ENCODE measurements at places on chromosomes 6 and 20.

DNA sequence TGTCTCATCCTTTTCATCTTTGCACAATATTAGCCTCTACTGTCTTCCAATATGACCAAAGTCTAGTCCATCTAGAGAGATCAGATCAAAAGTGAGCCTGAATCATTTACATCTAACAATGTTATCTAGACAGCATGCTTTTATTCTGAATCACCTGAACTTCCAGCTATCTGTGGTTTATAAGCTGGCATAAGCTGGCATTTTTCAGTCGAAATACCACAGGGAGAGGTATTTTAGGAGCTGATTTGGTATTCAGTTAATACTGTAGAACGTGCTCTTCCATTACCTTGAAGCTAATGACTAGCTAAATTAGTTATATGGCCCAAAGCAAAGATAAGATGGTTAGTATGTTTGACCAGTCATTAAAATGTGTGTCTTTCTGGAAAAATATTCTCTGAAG, 188.3 kb upstream of the AGPAT4 start:
- DNase-seq, result no peak

DNA sequence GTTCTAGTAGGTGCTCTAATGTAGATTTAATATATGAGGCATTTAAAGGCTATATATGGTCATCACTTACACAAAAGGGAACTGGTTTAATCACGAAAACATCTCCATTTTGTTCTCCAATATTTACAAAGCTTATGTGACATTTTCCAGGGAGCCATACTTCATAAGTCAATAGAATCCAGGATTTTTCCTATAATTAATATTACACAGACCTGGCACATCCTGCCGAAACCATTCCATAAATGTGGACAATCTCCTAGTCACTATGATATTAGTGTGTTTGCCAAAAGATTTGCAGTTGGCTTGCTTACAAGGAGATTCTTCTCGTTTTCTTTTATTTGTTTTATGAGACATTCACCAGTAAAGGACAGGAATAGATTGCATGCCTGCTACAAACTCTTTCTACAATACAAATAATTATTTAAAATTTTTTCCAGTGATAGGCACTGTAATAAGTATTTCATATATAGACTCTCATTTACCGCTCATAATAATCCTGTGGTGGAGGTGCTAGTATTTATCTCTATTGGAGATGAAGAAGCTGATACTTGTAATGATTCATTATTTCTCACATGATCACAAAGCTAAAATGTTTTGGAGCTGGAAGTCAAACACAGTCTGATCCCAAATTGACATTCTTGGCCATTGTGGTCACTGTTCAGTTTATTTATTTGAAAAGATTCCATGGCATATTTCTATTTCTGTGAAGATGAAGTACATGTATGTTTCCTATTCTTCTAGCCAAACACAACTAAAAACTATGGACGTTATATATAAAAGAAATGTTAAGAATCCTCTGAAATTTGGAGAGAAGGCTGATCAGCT, 597.0 kb downstream of the HTR1B start:
- no peak for DNase-seq

- DNase-seq, result no peak
These were observed 138.0 kb downstream of the HFE start for GRCh38 chr6:26224940-26225847.

- DNase-seq, result no peak
These were observed 85.6 kb upstream of the KHDRBS2 start for GRCh38 chr6:62371453-62372210.

- DNase-seq, result no peak
These were observed 19.2 kb upstream of the HAO1 start for GRCh38 chr20:7959484-7959883.

GRCh38 chr6:107107791-107108190, 7.5 kb downstream of the BEND3 start:
- no peak for DNase-seq

- DNase-seq, result no peak
These were observed 27.9 kb upstream of the CD93 start for GRCh38 chr20:23114018-23114417.

DNA sequence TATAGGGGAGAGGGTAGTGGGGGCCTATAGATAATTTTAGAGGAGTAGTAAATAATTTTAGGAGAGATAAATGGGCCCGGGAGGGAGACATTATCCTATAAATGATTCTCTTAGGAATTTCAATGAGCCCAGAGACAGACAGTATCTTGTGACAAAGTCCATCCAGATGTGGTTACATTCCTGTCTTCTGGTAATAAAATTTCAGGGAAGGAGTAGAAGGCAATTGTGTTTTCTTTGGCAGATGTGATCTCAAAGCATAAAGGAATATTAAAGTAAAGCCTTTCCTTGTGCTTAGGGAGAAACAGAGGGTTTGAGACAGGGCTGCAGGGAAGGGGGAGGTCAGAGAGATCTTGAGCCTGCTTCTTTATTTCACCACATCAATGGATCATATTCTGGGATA, 979.8 kb upstream of the GJE1 start:
- DNase-seq, result no peak

GRCh38 chr6:145845557-145845956, 31.0 kb upstream of the FBXO30 start:
- DNase-seq, result no peak

DNA sequence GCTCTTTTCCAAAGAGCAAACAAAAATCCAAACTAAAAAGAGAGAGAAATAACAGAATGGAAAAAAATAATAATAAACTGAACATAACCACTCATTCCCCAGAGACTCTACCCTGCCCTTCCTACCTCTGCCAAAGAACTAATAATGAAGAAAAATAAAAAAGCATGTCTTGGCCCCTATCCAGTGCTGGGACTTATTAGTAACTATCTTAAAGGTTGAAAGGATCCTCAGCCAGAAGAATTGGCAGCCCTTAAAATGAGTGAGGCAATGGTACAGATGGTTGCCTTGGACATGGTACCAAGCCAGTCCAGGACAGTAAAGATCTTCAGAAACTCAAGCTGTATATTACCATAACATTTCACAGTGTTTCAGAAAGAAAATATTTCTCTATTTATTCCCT, 279.3 kb downstream of the HACE1 start:
- DNase-seq, result no peak

- DNase-seq, result no peak
These were observed 12.3 kb upstream of the DSP start for GRCh38 chr6:7529141-7529540.

- DNase-seq, result no peak
These were observed 279.0 kb downstream of the MAFB start for GRCh38 chr20:40410028-40410427.

DNA sequence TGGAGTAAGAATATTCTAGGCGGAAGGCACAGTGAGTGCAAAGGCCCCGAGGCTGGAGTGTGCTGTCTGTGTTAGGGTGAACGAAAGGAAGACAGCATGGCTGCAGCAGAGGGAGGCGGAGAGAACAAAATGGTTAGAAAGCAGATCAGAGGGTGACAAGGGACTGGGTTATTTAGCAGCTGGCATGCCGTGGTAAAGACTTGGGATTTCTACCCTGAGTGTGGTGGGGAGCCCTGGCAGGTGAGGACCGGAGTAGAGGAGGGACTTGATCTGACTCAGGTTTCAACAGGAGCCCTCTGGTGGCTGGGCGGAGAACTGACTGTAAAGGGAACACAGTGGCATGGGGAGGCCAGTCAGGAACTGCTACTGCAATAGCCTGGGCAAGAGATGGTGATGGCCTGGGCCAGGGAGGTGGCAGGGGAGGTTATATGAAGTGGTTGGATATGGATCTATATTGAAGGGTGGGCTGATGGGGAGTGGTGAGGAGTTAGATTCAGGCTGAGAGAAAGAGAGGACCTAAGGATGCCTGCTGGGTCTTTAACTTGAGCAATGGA, 38.0 kb downstream of the PIM1 start:
- DNase-seq, result peak; percentile 78

- no peak for DNase-seq
These were observed 99.7 kb upstream of the PLCB4 start for GRCh38 chr20:8969146-8969583.

- DNase-seq, result no peak
These were observed 28.5 kb upstream of the ADGRF4 start for GRCh38 chr6:47669684-47670513.

- DNase-seq, result no peak
These were observed 163.2 kb downstream of the SYNDIG1 start for GRCh38 chr20:24632581-24632980.

- DNase-seq, result no peak
These were observed 147.1 kb downstream of the PREX1 start for GRCh38 chr20:48680650-48681049.

- no peak for DNase-seq
These were observed 433.2 kb downstream of the CD83 start for GRCh38 chr6:14550822-14551221.

- no peak for DNase-seq
These were observed 101.0 kb upstream of the SPACA1 start for GRCh38 chr6:87946669-87947068.

GRCh38 chr6:111258615-111259088, 171.3 kb downstream of the SLC16A10 start:
- no peak for DNase-seq

- DNase-seq, result no peak
These were observed 24.5 kb downstream of the SRSF3 start for GRCh38 chr6:36618366-36619355.

GRCh38 chr20:2108498-2108897, 6.9 kb downstream of the STK35 start:
- DNase-seq, result no peak

GRCh38 chr20:44066645-44067606, 120.1 kb downstream of the JPH2 start:
- no peak for DNase-seq

- DNase-seq, result no peak
These were observed 1.5 kb upstream of the ADGRG6 start for GRCh38 chr6:142300302-142300701.

DNA sequence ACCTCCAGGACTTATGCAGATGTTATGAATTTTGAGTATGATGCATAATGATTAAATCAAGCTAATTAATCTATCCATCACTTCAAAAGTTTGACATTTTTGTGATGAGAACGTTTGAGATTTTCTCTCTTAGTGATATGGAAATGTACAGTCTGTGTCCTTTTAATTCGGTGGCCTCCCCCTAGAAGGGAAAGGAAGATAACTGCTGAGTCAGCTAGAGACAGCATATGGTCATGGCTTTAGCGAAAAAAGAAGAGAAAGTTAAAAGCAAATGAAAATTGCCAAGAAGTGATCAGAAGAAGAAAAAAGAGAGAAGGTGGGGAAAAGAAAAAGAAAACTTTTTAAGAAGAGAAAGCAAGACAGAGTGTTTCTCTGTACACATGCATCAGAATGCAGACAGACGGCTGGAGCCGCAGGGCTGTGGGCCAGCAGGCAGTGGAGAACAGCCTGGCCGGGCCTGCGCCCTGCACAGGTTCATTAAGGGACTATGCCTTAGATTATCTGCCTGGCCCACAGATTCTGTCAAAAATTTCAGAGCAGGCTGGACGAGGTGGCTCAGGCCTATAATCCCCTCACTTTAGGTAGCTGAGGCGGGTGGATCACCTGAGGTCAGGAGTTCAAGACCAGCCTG, 7.7 kb downstream of the PRR18 start:
- DNase-seq, result no peak

DNA sequence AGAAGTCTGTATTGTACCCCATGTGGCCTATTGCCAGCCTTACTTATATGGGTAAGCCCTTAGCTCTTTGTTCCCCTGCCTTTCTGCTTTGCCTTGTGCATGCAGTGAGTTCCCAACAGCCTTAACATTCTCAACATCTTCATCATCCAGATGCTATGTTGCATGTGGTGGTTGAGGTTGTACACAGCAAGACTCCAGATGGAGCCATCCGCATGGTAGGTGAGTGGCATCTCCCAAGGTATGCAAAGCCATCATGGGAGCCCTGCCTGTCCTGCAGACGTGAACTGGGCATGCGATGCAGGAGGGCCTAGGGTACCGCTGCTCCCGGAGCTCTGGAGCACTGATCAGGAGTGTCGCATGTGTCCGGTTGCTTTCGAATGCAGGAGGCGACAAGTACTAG, 16.1 kb downstream of the CEP43 start:
- no peak for DNase-seq

DNA sequence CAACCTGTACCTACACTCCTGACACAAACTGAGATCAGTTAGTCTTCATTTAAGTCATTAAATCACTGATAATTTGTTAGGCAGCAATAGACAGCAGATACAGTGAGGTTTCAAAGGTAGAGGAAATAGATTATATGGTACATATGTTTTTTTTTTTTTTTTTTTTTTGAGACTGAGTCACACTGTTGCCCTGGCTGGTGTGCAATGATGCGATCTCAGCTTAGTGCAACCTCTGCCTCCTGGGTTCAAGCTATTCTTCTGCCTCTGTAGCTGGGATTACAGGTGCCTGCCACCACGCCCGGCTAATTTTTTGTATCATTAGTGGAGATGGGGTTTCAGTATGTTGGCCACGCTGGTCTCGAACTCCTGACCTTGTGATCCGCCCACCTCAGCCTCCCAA, 38.2 kb upstream of the KIF13A start:
- DNase-seq, result no peak

DNA sequence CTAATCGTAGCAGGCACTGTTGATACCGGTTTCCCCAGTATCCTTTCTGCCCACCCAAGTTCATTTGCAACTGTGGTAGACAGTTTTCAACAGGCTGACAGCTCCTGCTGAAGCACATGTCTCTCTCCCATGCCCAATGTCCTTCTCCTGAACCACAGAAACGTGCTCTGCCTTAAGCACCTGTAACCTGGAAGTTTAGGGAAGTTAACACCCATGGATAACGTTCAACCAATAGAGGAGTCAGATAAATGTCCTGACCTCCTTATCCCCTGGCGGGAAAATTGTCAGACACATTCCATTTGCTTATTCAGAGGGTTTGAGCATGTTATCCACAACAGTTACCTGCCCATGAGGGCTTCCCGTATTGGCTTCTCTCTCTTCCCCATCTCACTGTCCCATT, 29.8 kb upstream of the MOCS1 start:
- DNase-seq, result no peak

- no peak for DNase-seq
These were observed 107.3 kb downstream of the EPB41L2 start for GRCh38 chr6:130955755-130956154.

- DNase-seq, result no peak
These were observed 38.7 kb upstream of the RIPOR2 start for GRCh38 chr6:24974182-24975171.

- no peak for DNase-seq
These were observed 645.6 kb downstream of the RNF144B start for GRCh38 chr6:19032591-19033295.

- no peak for DNase-seq
These were observed 114.6 kb downstream of the LCA5 start for GRCh38 chr6:79422666-79423065.

- no peak for DNase-seq
These were observed 97.5 kb upstream of the RPS6KA2 start for GRCh38 chr6:166724576-166724975.

Data from stimulated activated CD8-positive, alpha-beta memory T cell treated with anti-CD3 and anti-CD28 coated beads, Interleukin-7, amount 100 ng/mL, for 4 hours (primary cell).